ENCODE measurements at places on chromosomes 1 and 21. TPM values are rescaled to one million over a fixed set of nuclear protein-coding genes. Genes with fewer than 3 reads are reported as not detected.

Gene OLFML2B
- total RNA-seq = 1.3 TPM

DNA sequence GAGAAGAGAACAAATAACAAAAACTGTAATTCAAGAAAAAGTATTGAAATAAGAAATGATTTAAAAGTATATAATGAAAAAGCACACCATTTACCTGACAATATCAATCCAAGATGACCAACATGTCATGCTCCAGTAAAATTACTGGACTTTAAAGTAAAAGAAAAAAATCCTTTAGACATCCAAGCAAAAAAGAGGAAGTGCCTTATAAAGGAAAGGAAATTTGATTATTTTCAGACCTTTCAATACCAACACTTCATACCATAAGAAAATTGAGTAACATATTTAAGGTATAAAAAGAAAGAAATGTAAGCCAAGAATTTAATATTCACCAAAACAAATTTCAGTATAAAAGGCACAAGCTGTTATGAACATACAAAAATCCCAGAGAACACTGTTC, 46.2 kb upstream of the SSX2IP start:
- DNase-seq = no peak

Gene KPRP
- not detected for total RNA-seq

DNA sequence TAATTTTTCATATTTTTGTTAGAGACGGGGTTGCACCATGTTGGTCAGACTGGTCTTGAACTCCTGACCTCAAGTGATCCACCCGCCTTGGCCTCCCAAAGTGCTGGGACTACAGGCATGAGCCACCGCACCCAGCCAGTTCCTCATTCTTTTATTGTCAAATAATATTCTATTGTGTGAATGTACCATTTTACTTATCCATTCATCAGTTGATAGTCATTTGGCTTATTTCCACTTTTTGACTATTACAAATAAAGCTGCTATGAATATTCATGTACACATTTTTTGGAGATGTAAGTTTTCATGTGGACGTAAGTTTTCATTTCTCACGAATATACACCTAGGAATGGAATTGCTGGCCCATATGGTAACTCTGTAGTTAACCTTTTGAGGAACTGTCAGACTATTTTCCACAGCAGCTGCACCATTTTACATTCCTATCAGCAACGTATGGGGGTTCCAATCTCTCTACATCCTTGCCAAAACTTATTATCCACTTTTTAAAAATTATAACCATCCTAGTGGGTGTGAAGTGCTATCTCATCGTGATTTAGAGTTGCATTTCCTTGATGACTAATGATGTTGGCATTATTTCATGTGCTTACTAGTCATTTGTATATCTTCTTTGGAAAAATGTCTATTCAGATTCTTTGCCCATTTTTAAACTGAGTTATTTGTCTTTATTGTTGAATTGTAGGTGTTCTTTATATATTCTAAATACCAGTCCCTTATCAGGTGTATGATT, 12.7 kb downstream of the PACC1 start:
- no peak for DNase-seq

DNA sequence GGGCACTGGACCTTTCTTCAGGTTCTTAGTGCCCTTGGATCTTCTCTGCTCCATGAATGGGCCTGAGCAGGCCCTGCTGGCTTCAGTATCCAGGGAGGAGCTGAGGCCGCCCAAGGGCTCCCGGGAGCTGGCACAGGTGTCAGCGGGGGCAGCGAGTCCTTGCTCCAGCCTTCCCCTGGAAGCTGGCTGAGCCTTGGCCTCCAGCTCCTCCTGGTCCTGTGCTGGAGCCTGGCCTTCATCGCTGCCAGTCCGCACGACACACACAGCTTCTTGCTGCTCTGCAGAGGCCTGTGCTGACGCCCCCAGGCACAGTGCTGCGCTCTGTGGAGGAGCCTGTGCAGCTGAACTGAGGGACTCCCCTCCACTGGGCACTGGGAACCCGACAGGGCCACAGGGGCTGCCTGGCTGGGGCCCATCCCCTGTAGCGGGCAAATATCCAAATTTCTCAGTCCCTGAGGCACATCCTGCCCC, 1.7 kb downstream of the SPOCD1 start:
- DNase-seq = no peak

DNA sequence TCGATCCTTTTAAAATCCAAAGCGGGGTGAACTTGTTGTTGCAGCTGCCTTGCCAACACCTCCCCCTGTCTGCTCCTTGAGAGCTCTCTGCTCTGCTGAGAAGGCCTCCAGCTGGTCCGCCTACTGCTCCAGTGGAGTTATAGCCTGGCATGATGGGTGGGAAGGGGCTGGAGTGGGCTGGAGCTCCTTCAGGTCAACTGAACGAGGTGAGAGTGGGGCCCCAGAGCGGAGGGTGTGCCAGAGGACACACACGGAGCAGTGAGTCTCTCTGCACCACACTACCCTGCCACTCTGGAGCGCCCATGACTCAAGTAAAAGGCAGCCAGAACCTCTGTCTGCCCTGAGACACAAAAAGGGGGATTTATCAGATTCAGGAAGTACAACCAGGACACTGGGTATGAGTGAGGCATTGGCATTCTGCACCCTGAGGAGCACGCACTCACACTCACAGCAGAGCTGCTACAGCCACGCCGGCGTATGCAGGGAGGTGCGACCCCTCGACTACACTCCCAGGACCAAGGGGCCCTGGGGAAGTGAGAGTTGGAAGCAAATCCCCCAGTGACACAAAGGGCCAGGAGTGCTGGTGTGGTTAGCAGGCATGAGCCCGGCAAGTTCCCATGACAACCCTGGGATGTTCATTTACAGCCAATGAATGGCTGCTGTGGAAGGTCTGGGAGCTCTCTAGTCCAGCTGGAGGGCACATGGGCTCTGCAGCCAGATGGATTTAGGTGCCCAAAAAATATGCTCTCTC, 28.0 kb upstream of the EVA1B start:
- no peak for DNase-seq

Gene CRABP2
- total RNA-seq = 2.4 TPM

Gene KRTAP19-4
- not detected for total RNA-seq
